NCI-H460 (cell line): ENCODE measurements at places on chromosomes 1 and 21.

GRCh38 chr1:218659911-218660677 lies 315.0 kb downstream of the TGFB2 start:
- no peak for DNase-seq

- DNase-seq: no peak
Measured at GRCh38 chr21:19197950-19198349, 794.4 kb upstream of the TMPRSS15 start.

DNA sequence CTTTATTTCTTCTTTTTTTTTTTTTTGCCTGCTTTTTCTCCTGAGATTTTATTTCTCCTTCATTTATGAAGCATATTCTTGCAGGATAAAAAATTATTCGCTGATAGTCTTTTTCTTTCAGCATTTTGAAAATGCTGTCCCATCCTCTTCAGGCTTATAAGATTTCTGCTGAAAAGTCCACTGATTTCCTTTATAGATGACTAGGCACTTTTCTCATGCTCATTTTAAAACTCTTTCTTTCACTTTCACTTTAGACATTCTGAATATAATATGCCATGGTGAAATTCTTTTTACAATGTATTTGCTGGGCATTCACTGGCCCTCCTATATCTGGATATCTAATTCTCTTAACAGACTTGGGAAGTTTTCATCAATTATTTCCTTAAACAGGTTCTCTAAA lies 25.5 kb upstream of the GTF2B start:
- no peak for DNase-seq

- no peak for DNase-seq
Measured at GRCh38 chr1:231508941-231509340, 19.5 kb upstream of the TSNAX start.

DNA sequence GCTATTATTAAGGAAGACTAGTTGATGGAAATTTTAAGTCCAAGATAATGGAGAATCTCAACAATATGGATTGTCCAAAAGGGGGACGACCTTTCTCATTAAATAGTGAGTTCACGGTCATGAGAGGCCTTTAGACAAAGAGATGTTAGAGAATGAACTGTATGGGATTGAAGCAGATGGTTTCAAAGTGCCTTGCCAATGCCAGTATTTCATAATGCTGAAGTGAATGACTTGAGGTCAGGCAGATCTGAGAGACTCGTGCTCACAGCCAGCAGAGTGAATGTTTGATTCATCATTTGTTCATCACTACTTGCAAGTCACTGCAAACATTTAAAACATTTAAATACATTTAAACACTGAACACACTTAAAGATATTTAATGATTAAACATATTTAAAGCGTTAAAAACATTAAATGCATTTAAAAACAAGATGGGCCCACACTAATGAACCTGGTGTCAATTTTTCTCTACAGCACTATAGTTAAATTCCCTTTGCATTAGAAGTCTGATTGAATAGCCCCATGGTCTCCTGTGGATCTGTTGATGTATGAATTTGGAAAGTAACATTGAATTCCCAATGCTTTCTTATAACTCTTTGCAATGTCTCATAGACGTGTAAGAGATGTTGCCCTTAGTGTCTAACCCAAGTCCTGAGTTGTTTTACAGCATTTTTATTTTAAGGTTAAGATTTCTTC lies 80.7 kb downstream of the TGFB2 start:
- peak; percentile 50 for DNase-seq

DNA sequence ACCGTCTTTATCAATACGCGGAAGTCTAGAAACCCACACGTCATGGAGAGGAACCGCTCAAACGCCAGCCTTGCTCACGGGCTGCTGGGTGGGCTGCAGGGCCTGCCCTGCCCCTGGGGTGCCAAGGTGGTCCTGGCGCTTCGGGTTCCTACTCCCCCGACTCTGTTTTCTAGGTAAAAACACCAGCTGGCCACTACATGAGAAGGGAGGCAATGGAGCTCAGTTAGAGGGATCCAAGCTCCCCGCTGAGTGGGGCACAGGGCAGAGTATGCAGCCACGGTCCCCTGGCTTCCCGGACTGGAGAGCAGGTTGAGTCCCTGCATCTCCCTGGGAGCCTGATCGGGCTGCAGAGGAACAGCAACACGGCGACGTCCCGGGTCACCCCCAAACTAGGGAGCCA lies 41.2 kb upstream of the RIPK4 start:
- DNase-seq: no peak

GRCh38 chr1:107794571-107794970 lies 170.4 kb downstream of the VAV3 start:
- no peak for DNase-seq

DNA sequence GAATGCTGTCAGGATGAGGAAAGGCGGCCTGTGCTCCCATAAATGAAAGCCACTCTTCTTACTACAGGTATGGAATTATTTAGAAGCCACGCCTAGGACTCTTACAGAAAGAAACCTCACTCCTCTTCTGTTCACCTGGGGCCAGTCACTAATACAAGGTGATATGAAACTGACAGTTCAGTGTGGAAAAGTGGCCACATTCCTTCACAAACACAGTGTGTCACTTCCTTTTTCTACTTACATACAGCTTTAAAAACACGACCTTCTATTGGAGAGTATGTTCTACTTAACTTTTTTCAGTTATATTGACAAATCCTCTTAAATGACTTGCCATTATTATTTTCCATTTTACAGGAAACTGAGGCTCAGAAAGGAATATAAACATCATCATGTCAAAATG lies 163.1 kb downstream of the PCNX2 start:
- no peak for DNase-seq

- no peak for DNase-seq
Measured at GRCh38 chr1:9149151-9149550, 20.2 kb upstream of the GPR157 start.

- no peak for DNase-seq
Measured at GRCh38 chr21:42411197-42411869, 7.6 kb downstream of the UBASH3A start.

GRCh38 chr1:160030657-160031364 lies 979 bp downstream of the PIGM start:
- no peak for DNase-seq

DNA sequence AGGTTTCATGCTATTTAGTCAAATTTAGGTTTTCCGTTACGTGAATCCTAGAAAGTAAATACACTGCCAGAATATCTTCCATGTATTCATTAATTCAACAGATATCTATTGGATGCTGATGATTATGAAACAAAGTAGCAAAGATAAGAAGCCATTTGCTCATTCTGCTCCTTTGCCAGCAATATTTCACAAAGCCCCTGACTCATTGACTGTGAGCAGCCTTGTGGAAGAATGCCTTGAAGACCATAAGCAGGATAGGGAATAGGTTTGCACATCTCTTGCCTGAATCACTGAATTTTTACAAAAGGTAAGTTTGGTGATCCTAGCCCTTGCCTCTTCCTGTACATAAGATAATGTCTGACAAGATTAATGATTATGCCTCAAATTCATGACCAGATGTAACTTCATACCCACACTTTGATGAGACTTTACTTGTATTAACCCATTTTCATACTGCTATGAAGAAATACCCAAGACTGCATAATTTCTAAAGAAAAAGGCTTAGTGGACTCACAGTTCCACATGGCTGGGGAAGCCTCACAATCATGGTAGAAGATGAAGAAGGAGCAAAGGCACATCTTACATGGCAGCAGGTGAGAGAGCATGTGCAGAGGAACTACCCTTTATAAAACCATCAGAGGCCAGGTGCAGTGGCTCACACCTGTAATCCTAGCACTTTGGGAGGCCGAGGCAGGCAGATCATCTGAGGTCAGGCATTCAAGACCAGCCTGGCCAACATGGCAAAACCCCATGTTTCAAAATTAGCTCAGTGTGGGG lies 1.6 kb upstream of the PIGK start:
- DNase-seq: no peak

DNA sequence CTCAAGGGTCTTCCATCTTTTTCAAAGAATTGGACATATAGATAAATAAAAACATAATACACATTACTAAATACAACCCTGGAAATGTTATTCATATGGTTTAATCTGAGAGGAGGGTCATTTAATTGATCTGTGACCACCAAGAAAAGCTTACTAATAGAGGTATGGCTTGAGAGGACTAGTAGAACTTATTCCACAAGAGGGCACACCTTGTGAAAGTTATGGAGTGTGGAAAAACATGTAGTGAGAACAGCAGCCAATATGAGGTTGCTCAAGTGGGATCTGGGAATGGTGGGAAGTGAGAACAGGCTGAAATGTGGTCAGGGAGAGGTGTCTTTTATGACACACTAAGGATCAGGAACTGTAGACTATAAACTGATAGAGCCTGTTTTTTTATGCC lies 973.5 kb upstream of the B3GALT2 start:
- no peak for DNase-seq

DNA sequence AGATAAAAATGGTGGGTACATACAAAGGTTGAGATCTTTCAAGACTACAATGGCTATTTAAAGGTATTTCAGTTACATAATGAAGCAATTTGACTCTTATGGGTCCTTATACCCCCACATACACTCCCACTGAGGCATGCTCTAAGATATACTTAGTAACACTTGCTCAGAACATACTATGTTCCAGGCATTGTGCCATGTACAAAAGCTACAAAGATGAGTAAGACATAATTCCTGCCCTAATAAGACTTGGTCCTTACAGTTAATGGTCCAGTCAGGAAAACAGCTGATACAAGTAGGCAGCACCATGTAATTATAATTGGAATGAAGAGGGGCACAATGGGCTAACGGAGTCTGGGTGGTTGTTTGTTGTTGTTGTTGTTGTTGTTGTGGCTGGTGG lies 166.7 kb upstream of the BEND5 start:
- DNase-seq: no peak

GRCh38 chr1:179029321-179029759 lies 3.6 kb downstream of the FAM20B start:
- no peak for DNase-seq

DNA sequence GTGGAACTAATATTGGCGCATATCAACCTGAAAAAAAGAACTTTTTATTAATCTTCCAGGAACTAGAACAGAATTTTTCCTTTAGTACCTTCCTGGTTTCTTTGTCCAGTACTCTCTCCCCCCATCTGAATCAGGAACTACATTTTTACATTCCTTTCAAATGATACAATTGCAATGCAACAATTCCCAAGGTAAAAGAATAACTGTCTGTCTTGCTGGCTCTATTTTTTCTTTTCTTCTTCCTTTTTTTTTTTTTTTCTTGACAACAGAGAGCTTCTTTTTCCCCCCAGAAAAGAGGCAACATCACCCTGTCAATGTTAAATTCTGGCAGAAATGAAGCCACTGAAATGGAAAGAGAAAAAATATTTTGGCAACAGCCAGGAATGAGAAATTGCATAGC lies 4.5 kb upstream of the CD101 start:
- DNase-seq: no peak

GRCh38 chr1:43468414-43468813 lies 14.7 kb upstream of the HYI start:
- no peak for DNase-seq

- DNase-seq: no peak
Measured at GRCh38 chr1:37017720-37018119, 16.6 kb downstream of the GRIK3 start.
